Activated T-helper 1 cell treated with anti-CD3 and anti-CD28 coated beads, Interleukin-12 subunit alpha, Interleukin-12 subunit beta, Interleukin-2, Interleukin-4 antibody, amounts not matched to agents 30 ng/mL and 10 ng/mL and 1 ng/mL, durations not matched to agents 14 hours and 24 hours and 36 hours (primary cell): ENCODE measurements at places on chromosomes 2 and 18.

DNA sequence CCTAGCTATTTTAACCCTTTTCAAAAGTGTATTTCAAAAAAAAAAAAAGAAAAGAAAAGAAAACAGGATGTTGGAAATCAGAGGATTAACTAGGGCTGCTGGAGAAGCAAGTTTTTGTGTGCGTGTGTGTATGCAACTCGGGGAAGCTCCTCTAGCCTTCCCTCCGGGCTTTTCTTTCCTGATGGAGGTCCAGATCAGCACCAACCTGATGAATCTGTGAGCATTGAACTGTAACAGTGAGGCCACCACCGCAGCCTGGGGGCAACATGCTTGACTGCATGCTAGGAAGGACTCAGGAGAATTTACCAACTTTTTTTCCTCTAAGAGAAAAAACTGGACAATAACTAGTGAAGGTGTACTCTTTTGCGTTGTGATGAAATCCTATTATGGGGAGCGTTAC is 2.3 kb downstream of the OBSL1 start:
- DNase-seq = no peak

GRCh38 chr2:43717322-43717721 is 41.1 kb upstream of the C1GALT1C1L start:
- DNase-seq = no peak

- no peak for DNase-seq
Observed at GRCh38 chr2:206989311-206989710, 50.0 kb downstream of the CPO start.

GRCh38 chr2:147008481-147008880 is 836.3 kb upstream of the ACVR2A start:
- no peak for DNase-seq

DNA sequence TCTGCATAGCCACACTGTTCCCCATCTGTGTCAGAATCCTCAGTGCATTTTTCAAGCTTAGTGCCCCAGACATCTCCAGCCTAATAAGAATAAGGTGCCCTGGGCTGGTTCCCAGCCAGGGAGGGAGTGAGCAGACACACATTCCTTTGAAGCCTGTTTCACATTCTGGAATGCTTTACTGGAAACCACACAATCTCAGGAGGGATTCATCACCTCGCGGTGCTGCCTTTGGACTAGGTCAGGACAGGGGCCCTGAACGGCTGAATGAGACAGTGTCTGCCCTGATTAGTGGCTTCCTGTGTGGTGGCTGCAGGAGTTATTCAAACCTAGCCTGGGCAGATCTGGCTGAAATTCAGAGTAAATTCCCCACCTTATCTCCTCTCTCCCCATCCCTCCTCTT is 108.0 kb upstream of the LDAH start:
- no peak for DNase-seq

- peak; percentile 47 for DNase-seq
Observed at GRCh38 chr2:157596992-157597681, 31.5 kb downstream of the ACVR1C start.

GRCh38 chr2:216016581-216016980 is 3.2 kb upstream of the MREG start:
- no peak for DNase-seq

GRCh38 chr2:104050656-104051242 is 803.2 kb upstream of the POU3F3 start:
- no peak for DNase-seq

GRCh38 chr2:30772021-30772705 is 35.1 kb downstream of the CAPN13 start:
- no peak for DNase-seq

DNA sequence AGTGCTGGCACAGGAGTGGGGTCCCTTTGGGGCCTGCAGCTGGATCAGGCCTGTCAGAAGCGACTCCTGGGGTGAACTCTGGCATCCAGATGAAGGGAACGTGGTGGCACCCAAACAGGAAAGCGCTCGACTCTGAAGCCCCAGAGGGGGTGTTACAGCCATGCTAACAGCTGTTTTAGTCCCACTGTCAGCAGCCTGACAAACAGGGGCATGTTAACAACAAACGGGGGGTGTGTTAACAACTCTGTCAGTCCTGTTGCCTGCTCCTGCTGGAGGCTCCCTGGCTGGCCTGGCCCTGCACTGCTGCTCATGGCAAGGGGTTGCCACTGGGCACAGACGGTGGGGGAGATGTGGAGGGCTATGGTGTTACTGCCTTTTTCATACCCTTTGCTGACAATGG is 2.6 kb upstream of the RNU2-63P start:
- no peak for DNase-seq

DNA sequence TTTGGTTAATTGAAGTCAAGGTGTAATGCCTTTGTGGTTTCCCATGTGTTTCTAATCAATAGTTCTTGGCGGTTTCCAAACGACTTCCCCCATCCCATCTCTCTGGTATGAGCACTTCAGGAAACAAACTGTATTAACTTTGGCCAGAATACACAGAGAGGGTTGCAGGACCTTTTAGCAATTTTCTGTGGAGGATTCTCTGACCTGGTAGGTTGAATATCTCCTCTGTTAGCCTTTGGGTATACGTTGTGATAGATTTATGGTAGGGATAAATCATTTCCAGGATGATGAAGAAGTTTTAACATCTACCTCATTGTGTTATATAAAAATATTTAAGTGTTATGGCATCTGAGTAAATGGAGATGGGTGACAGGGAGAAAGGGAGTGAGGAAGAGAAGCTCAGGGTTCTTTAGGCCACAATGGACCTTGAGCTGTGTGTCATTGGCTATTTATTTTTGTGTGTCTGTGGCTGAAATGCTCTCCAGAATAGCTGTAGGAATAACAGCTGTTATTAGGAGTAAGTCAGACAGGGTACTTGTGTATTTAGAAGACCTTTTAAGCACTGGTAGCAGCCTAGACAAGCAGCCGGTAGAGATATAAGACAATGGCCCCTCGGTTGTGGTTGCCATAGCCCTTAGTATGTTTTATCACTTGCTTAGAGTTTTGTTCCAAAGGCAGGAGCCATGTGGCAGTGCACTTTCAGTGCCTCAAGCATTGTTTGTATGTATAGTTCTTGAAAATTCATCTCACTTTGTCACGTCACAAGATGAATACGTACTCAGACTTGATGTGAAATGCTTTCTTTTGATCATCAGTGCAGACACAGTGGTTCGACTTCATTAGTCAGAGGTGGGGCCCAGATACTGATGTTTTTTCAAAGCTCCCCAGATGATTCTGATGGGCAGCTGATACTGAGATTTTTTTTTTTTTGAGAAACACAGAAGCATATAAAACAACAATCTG is 91.1 kb downstream of the FMNL2 start:
- DNase-seq = no peak

DNA sequence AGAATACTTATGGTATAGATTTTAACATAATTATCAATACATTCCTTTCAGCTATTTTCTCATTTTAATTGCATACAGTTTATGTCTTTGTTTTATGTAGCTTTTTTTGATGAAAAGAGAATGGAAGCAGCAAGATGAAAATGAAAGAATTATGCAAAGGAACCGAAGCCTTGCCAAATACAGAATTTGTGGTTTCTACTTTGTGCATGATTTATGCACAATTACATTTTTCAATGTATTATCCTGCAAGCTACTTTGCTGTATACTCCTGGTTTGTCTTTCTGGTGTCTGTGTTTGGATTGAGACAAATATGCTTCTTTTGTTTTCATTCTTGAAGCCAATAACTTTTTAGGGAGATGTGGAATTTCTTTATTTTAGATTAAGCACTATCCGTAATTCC is 1642.6 kb upstream of the CELF4 start:
- no peak for DNase-seq

GRCh38 chr2:159635006-159635789 is 18.9 kb upstream of the BAZ2B start:
- DNase-seq = no peak

DNA sequence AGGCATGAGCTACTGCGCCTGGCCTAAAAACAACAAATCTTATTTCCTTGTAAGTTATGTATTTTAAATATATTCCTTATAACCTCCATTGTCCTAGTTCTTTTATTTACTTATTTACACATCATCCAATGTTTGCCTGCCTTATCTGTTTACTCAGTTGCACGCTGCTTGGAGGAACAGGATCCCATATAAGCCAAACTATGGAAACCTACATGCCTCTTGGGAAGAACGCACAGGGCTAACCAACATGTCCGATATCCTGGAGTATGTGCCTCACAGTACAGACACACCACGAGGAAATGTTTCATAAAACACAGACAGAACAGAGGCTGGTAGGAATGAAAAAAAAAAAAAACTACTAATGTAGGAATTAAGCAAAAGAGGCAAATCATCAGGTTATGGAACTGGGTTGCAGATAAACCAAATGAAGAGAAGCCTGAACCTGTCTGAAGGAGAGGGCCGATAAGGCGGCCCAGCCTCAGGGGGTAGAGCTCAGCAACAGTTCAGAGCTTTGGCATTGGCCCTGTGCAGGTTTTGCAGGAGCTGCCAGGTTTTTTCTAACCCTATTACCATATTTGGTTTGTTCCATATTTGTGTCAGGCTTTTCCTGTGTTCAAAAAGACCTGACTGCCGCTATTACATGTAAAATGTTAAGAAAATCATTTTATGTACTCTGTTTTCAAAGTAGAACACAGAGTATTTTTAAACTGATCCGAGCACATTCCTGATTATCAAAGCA is 19.9 kb upstream of the SP3 start:
- no peak for DNase-seq

DNA sequence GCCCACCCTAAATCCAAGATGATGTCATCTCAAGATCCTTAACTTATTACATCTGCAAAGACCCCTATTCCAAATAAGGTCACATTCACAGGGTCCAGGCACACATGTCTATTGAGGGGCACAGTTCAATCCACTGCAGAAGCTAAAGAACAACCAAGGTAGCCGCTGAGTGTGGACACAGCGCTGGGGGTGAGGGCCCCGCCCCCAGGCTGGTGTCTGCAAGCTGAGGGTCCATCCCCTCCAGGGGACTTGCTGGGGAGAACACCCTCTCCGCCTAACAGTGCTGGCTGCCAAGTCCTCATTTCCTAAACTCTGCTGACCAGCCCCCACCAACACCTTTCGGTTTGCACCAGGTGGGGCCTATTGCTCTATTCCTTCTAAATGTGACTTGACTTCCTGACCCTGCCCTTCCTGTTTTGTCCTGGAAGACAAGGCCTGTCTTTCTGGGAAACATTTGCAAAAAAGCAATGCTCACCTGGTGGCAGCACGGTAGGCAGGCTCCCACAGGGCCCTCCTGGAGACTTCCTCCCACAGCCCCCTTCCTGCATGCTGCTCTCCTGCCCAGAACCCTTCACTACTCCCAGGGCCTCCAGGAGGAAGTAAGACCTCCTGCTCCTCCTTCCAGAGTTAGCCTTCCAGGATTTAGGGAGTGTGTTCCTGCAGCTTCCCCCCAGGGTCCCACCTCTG is 24.4 kb upstream of the TEX44 start:
- no peak for DNase-seq

DNA sequence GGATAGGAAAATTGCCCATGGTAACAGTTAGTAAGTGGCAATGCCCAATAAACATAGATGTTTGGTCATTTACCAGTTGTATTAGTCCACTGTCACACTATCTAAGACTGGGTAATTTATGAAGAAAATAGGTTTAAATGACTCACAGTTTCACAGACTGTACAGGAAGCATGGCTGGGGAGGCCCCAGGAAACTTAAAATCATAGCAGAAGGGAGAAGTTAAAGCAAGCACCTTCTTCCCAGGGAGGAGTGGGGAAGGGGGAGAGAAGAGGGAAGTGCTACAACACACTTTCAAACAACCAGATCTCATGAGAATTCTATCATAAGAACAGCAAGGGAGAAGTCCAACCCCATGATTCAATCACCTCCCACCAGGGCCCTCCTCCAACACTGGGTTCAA is 23.4 kb downstream of the NR4A2 start:
- no peak for DNase-seq

GRCh38 chr2:48278590-48278989 is 251.4 kb upstream of the STON1 start:
- DNase-seq = no peak

- DNase-seq = no peak
Observed at GRCh38 chr2:160278101-160278878, 78.2 kb upstream of the ITGB6 start.

DNA sequence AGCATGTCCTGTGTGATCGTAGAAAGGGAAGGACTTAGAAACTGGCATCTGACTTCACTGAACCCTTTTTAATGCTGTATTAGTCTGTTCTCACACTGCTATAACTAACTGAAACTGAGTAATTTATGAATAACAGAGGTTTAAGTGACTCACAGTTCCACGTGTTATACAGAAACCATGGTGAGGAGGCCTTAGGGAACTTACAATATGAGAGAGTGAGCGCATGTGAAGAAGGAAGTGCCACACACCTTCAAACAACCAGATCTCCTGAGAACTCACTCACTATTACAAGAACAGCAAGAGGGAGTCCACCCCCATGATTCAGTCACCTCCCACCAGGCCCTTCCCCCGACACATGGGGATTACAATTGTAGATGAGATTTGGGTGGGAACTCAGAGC is 811.3 kb downstream of the CPS1 start:
- no peak for DNase-seq

GRCh38 chr2:85132397-85132796 is 795 bp upstream of the TCF7L1 start:
- no peak for DNase-seq

GRCh38 chr2:171057575-171057974 is 103.1 kb downstream of the TLK1 start:
- DNase-seq = no peak

DNA sequence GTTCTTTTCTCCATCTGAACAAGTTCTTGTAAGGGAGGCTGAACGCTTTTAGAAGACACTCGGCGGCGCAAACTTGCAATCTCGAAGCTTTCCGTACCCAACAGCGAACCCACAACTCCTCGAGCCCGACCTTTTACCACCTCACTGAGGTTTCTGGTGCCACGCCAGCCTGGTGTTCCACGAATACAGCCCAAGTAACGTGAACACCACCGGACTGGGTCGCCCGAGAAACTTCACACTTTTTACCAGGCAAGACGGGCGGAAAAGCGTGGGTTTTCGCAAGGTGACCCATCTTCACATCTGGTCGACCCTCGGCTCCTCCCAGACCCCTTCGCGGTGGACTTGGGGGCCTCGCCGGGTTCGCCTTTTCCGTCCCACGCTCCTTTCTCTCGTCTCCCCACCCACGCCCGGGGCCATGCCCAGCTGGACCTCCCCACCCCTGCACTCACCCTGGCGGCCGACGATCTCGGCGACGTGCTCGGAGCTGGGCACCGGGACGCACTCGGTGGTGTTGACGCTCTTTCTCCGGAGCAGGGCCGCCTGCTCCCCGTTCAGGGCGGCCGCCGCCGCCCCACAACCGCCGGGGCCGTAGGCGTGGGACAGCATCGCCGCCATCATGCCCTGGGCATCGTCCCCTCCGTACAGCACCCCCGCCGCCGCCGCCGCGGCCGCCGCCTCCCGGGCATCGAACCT is 1.2 kb downstream of the MEX3C start:
- DNase-seq = peak; percentile 34

DNA sequence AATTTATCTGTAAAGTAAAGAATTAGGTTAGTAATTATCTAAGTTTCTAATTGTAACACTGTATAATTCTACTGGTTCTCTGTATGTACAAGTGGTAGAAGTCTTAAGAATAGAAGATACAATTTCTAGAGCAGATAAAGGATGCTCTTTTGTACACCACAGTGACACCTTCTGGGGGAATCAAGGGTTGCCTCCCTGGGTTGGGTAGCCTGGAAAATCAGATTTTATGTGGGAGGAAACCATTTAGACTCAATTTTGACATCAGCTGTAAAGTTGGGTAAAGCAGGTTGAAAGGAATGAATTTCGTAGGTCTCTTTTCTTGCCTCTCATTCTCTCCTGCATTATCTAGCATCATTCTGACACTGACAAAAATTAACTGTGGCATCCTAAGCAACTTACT is 354.8 kb downstream of the DCC start:
- no peak for DNase-seq

GRCh38 chr18:73201940-73202339 is 334.2 kb upstream of the NETO1 start:
- DNase-seq = no peak
